ENCODE measurements at places on chromosomes 16 and 17.

- no peak for DNase-seq
These were observed 2.0 kb downstream of the TBC1D10B start for GRCh38 chr16:30368122-30368791.

GRCh38 chr16:69924777-69925191 is 26.4 kb upstream of the CLEC18A start:
- DNase-seq, result no peak

GRCh38 chr17:7098802-7099459 is 15.7 kb downstream of the ASGR2 start:
- no peak for DNase-seq

GRCh38 chr17:38898812-38899348 is 26.5 kb upstream of the LASP1NB start:
- DNase-seq, result no peak

GRCh38 chr17:64061178-64061898 is 40.9 kb upstream of the ICAM2 start:
- no peak for DNase-seq

DNA sequence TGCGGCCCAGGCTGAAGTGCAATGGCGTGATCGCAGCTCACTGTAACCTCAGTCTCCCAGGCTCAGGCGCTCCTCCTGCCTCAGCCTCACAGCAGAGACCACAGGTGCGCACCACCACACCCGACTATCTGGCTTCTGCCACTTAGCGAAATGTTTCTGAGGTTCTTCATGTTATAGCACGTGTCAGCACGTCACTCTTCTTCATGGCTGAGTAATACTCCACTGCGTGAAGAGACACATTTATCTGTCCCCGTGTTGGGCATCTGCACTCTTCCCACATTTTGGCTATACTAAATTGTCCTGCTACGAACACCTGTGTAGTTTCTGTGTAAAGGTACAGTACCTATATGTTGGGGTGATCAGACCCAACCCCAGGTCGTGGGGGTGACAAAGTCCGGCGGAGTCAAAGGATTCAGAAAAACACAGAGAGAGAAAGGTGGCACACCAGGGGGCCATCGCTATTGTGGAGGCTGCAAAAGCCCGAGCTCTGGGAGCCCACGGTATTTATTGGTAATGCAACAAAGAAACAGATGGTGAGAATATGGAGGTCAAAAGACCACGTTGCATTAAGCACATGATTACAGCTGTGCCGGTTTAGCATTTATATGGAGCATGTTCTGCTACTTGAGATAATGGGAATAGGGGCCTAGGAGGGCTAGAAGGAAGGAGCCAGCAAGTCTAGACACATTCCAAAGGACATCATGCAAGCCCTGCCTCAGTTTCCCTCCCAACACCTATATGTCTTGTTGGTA is 851 bp upstream of the DPEP1 start:
- DNase-seq, result no peak
